IMR-90 (cell line): ENCODE measurements at places on chromosomes 13 and 19.

DNA sequence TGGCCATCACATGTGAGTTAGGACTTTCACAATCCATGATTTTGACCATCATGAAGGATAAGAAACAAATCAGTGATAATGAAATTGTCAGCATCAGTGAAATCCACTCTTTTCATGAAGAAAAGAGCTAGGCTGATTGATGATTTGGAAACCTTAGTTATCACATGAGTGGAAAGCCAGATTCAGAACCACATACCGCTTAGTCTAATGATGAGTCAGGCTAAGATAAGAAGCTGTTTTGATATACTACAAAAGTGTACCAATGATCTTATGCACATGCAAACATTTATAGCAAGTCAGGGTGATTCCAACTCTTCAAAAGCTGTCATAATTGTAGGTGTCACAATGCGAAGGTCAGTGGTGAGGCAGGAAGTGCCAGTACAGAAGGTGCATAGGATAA lies 519.3 kb downstream of the GPC6 start:
- H3K4me1 ChIP-seq, result no peaks in the 10 kb centered on the region
- no peaks in the 10 kb centered on the region for H3K36me3 ChIP-seq
- peak; percentile 74 for DNase-seq
- H3K27me3 ChIP-seq, result no peaks in the 10 kb centered on the region
- no peak overlapping the region for H3K4me3 ChIP-seq

GRCh38 chr19:11113140-11113708 lies 24.0 kb downstream of the LDLR start:
- H3K36me3 ChIP-seq, result peaks cover 73% of the 10 kb centered on the region
- H3K27me3 ChIP-seq, result no peaks in the 10 kb centered on the region
- no peak for DNase-seq
- H3K27ac ChIP-seq, result no peak overlapping the region
- H3K4me1 ChIP-seq, result no peaks in the 10 kb centered on the region
- no peak overlapping the region for H3K4me3 ChIP-seq

- DNase-seq, result no peak
- no peaks in the 10 kb centered on the region for H3K36me3 ChIP-seq
- H3K4me1 ChIP-seq, result peaks cover 2% of the 10 kb centered on the region; the same call in 1 of the 2 replicates
- H3K4me3 ChIP-seq, result no peak overlapping the region
Observed at GRCh38 chr13:37753776-37754175, 115.8 kb downstream of the TRPC4 start.

GRCh38 chr19:41918653-41919244 lies 9.5 kb downstream of the ERFL start:
- DNase-seq, result no peak
- H3K36me3 ChIP-seq, result no peaks in the 10 kb centered on the region
- H3K4me3 ChIP-seq, result no peak overlapping the region
- H3K4me1 ChIP-seq, result 0 out of 2 replicates have a peak, but pooled peaks cover 2% of the 10 kb centered on the region
- no peak overlapping the region for H3K27ac ChIP-seq
- peaks cover 82% of the 10 kb centered on the region for H3K27me3 ChIP-seq

GRCh38 chr13:50257646-50258045 lies 242.4 kb downstream of the KCNRG start:
- H3K36me3 ChIP-seq, result no peaks in the 10 kb centered on the region
- H3K27me3 ChIP-seq, result peaks cover 25% of the 10 kb centered on the region
- H3K27ac ChIP-seq, result no peak overlapping the region
- DNase-seq, result no peak
- no peaks in the 10 kb centered on the region for H3K4me1 ChIP-seq
- H3K4me3 ChIP-seq, result no peak overlapping the region

- no peaks in the 10 kb centered on the region for H3K27me3 ChIP-seq
- peaks cover 16% of the 10 kb centered on the region; the same call in 1 of the 2 replicates for H3K36me3 ChIP-seq
- peaks cover 54% of the 10 kb centered on the region for H3K4me1 ChIP-seq
- no peak overlapping the region for H3K4me3 ChIP-seq
- peak; percentile 68 for DNase-seq
Observed at GRCh38 chr13:114067381-114067885, 65.0 kb downstream of the RASA3 start.
